ENCODE measurements at places on chromosomes 2 and 18.

DNA sequence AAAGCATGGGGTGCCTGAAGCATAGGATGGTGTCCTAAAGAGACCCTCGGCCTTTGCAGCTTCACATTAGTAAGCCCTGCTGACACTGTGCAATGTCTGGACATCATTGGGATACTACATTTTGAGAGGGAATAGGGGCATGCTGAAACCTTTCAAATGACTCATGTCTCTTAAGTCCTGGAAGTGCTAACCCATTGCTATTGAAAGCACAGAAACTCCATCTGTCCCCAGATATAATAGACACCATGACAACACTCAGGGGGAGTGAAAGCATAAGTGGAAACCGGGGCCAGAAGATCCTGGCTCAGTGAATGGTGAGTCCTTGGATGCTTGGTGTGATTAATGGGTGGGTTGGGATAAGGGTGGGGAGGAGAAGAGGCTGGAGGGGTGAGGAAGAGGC is 595.5 kb upstream of the ID2 start:
- DNase-seq = no peak

DNA sequence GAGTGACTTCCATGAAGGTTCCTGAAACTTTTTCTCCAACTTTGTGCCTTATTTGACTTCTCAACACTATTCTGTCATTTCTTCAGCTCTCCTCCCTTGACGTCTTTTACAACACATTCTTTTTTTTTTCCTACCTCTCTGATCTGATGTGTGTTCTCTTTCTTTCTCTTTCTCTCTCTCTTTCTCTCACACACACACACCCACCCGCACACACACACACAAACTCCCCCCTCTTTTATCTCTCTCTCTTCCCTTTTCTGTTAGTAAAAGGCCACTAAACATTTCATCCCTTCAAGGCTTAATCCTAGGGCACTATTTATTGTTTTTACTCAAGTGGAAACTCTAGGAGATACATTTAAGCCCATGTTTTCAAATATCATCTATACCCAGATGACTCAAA is 107.8 kb upstream of the CNTNAP5 start:
- no peak for DNase-seq

DNA sequence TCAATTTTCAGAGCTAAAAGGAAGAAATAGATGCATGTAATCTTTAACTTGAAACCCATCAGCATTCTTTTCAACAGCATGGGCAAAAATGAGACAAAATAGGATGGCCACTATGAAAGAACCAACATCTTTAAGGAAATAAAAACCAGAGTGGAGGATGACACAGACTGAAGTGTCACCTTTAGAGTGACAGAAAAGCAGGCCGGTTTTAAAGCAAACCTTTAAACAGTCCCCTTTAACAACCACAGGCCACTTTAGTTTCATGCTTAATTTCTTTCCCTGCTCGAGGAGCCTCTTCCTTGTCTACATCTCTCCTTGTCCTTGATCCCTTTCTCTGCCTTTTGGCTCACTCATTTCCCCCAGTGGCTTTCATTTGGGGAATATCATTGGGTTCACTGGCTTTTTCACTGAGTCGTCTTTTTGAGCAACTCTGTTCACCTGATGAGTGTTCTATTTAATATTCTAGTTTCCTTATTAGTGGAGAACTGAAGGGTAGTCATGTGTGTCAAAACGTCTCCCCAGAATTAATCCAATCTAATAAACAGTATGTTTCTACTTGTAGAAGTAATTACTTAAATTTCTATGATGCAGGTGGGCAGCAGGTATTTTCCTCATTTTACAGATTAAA is 72.5 kb downstream of the DOCK10 start:
- no peak for DNase-seq

- DNase-seq = no peak
Observed at GRCh38 chr2:146850746-146851145, 994.1 kb upstream of the ACVR2A start.

- DNase-seq = no peak
Observed at GRCh38 chr2:148577845-148578492, 66.6 kb upstream of the EPC2 start.

DNA sequence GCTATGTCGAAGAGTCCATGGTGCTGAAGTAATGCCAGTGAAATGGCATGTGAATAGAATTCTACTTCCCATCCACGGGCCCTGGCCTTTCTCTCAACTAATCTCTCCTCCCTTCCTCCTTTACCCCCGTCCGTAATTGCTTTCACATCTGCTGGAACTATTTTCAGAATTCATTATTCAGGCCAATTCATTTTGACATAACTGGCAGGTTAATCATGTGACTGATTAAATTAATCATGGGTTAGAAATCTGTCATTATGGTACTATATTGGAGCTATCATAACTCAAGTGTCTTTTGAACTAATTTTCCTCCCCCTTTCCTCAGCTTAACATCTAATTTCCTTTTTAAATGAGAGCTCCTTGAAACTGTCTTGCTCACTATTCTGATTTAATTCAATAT is 66.9 kb downstream of the ZDBF2 start:
- no peak for DNase-seq

DNA sequence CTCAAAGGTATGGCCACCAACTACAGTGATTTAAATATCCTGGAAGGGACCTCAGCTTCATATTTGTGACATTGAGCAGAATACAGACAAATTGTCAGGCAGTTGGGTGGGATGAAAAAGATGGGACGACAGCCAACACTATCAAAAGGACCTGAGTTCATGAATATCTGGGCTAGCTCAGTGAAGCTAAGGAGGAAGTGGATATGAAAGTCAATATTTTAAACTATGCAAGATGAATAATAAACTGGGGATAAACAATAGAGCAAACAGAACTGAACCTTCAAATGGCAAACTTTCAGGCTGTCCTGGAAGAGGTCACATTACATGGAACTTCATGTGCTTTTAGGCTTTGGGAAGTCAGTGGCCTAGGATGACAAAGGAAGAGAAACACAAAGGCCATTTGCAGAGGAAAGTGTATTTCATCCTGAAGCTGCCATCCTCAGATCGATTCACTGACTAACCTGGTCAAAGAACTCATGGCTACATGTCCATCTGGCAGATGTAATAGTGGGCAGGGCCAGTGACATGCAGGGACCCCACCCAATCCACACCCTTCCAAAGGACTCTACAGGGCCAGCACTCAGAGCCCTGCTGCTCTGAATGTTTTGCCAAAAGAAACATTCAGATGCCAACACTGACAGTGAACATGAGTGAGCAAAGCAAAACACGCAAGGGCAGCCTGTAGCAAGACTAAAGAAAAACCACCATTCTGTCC is 175.7 kb downstream of the ETAA1 start:
- DNase-seq = no peak

GRCh38 chr2:38159191-38159590 is 83.2 kb upstream of the CYP1B1 start:
- no peak for DNase-seq

DNA sequence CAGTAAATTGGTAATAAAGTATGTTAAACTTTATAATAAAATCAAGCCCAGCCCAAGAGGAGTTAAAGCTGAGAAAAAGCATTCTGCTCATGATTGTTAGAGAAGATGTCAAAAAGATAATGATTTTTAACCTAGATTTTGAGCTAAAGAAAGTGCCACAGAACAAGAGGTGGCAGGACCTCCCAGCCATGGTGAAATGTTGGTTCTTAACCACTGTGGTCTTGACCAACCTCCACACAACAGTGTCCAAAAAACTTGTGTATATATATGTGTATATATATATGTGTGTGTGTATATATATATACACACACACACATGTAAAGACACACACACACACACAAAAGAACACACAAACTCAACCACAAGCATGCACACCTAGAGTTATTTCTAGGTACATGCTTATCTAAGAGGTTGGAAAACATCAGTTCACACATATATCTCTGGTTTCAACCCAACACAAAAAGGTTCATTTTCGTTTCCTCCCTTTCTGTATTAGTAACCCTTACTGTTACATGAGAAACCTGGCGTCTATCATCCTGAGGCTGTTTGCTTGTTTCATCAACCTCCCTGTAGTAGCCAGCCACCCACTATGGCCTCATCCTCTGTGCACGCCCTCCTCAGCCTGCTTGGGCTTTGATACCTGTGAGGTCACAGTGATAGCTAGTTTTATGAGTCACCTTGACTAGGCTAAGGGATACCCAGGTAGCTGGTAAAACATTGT is 631.8 kb upstream of the ID2 start:
- no peak for DNase-seq

DNA sequence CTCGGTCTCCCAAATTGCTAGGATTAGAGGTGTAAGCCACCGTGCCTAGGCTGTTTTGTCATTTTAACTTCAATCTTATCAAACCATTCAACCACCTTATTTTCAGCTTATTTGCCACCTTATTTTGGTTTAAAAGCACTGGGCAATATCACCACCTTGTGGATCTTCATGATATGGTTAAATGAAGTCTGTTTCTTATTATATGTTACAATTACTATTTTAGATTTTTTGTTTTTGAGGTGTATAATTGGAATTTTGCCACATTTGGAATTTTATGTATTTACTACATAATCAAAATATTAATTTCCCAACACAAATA is 43.8 kb upstream of the SCN9A start:
- no peak for DNase-seq

DNA sequence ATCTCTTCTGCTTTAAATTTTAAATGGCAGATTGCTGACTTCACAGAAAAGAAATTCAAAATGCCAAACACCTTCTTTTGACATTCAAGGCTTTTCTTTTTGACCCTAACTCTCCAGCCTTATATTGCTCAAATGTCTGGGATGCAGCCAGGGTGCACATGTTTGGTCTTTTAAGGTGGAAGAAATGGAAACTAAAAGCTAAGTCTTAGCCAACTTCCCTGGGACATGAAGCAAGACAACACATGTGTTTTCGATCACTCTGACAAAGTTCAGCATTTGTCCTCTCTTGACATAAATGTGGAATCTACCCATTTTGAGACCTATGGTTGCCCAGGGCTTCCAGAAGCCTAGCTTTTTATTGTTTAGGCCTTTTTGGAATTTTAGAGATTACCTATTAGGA is 161.6 kb downstream of the RDH14 start:
- DNase-seq = no peak

DNA sequence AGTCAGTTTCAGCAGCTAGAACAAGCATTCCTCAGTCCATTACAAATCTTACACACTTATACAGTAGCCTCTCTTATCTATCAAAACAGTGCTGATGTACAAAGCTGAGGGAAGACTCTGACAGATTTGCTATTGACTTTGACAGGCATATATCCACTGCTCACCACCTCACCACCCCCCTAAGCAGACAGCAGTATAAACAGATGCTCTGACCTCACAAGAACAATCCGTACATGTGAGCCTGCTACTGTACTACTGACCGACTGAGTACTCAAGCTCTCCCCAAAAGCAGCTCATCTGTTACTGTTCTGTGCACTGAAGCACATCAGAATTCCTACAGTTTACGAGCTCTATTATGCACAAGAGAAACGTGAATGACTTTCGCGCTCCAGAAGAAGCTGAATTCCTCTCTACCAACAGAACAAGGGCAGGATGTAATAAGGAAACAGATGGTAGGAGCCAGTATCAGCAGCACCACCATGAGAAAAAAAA is 95.6 kb upstream of the PDE1A start:
- DNase-seq = no peak

DNA sequence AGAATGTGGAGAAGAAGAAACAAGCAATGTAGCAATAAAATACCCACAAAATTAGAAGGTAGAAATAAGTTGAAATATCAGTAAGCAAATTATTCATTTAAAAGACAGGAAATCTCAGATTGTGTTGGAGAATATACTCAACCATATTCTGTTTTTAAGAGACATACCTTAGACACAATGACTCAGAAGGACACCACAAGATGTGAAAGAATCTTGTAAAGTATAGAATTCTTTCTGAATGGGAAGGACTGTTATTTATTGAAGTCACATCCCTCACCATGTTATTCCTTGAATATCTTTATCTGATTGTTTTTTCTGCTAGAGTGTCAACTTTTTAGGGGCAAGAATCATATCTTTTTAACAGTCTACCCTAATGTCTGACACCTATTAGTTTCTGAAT is 50.4 kb downstream of the CTAGE1 start:
- DNase-seq = no peak

DNA sequence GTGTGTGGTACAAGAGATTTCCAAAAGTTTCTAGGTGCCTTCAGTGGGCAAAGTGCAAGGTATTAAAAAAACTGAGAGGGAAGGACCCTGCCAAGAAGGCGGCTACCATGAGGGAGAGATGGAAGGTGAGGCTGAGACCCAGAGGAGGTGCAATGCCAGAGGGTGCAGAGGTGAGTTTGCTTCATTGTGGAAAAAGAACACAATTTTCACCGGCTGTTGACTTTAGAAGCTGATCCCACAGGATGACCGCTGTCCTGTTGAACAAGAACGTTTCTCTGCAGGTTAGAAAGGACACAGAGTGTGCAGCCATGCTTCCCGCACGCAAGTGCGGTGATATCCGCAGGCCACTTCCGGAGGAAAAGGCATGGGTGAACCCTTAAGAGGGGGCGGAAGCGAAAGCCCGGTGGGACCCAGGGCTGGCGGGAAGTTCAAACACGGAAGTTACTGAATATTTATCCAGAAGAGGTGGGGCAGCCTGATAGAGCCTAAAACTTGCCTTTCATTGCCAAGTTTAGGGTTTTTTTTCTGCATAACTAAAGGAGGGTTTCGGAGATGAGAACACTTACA is 16.6 kb downstream of the SP110 start:
- no peak for DNase-seq

DNA sequence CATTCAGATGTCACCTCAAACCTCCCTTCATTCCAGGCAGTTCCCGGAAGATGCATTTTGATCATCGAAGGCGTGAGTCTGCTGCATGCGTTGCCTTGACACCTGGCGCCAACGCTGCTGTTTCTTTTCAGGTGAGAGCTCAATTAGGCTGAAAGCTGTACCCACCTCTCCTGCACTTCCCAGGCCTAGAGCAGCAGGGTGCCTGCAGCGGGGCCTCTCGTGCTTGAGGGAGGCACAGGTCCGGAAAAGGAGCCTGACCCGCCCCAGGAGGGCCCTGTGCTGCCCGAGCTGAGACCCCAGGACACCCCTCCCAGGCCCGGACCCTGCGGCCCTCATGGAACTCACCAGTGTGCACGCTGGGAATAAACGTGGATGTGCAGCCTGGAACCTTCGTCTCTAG is 31.4 kb upstream of the KCNG2 start:
- DNase-seq = no peak

DNA sequence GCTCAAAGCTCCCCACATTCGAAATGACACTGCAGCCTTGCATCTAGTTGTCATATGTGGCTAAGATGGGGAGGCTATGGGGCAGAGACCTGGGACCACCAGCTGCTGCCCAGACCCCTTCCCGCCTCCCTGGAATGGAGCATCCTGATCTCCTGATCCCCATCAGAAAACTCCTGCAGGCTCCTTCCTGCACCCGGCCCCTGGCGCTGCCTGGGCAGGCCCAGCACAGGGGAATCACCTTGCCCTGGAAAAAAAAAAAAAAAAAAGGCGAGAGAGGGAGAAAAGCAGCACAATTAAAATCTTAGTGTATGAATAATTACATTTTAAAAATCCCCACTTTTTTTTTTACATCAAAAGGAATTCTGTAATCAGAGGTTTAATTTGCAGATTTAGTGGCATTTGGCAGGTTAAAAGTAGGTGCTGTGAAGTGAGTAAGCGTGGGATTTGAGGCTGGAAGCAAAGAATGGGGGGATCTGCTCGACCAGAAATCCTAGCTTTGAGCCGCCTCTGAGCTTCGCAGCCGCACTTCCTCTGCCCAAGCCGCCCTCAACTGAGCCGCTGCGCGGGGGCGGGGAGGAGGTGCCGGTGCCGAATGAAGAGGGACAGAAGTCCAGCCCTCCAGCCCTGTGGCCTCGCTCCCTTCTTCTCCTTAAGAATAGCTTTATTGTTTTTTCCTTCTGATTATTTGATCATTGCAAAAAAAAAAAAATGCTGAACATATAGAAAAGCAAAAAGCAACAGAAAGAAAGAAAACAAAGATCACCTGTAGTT is 30.0 kb downstream of the THNSL2 start:
- no peak for DNase-seq

GRCh38 chr18:9079818-9080528 is 22.5 kb upstream of the NDUFV2 start:
- DNase-seq = no peak

Measured in stimulated activated CD8-positive, alpha-beta memory T cell treated with anti-CD3 and anti-CD28 coated beads, Interleukin-4, amount 100 ng/mL, for 1 hour (primary cell).